Fibroblast of skin of left quadriceps (primary cell): ENCODE measurements at places on chromosomes 4 and X.

- no peak for DNase-seq
Measured at GRCh38 chr4:166924424-166924823, 309.9 kb downstream of the SPOCK3 start.

GRCh38 chr4:85684676-85685075 lies 209.7 kb downstream of the ARHGAP24 start:
- no peak for DNase-seq

- no peak for DNase-seq
Measured at GRCh38 chrX:118504581-118504980, 9.0 kb downstream of the DOCK11 start.

DNA sequence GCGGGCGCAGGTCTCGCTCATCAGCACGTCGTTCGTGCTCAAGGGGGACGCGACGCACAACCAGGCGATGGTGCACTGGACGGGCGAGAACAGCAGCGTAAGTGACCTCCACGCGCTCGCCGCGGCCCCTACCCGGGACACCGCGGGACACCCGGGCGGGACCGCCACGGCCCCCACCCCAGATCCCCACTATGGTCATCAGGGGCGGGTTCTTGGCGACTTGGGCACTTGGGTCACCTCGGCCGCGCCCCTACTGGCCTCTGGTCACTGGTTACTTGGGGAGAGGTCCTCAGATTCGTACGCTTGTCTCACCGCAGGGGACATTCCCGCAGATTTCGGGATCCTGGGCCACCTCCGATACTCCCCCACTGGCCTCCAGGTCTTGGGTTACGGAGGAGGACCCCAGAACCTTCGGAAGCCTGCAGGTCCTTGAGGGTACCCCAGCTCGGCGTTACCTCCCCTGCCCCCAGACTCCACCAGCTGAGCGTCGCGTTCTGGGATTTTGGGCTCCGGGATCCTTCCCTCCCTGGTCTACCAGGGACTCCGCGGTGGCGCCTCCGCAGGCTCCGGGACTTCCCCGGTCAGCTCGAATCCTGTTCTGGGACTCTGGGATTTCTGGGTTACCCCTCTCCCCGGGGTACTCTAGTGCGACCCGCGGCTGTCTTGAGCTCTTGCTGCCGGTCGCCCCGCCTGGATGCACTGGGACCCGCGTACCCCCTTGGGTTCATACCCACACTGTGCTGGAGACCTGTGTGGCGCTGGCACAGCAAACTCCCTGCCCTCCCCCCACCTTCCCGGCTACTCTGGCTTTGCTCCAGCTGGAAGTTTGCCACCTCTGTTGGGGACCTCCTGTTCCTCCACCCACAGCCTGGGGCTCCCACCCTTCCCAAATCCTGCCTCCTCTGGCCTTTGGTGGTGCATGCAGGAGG lies 956 bp downstream of the SORCS2 start:
- DNase-seq = no peak

- DNase-seq = no peak
Measured at GRCh38 chrX:97854086-97854485, 970.4 kb downstream of the RPA4 start.

DNA sequence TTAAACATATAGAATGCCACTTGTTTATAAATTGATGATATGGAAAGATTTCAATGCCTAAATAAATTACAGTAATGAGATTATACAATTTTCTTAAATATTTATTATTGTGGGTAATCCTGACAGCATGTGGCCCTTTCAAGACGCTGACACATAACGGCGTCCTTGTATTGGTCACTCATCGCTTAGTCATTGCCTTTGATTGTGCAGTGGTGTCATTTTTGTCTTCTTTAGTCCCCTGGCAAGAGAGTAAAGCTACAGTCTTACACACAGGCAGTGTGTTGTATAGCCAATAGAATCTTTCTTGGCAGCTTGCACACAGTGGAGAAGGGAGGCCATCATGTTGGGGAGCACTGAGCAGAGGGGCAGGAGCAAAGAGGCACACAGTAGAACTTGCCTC lies 361.8 kb upstream of the GALNT7 start:
- DNase-seq = no peak

DNA sequence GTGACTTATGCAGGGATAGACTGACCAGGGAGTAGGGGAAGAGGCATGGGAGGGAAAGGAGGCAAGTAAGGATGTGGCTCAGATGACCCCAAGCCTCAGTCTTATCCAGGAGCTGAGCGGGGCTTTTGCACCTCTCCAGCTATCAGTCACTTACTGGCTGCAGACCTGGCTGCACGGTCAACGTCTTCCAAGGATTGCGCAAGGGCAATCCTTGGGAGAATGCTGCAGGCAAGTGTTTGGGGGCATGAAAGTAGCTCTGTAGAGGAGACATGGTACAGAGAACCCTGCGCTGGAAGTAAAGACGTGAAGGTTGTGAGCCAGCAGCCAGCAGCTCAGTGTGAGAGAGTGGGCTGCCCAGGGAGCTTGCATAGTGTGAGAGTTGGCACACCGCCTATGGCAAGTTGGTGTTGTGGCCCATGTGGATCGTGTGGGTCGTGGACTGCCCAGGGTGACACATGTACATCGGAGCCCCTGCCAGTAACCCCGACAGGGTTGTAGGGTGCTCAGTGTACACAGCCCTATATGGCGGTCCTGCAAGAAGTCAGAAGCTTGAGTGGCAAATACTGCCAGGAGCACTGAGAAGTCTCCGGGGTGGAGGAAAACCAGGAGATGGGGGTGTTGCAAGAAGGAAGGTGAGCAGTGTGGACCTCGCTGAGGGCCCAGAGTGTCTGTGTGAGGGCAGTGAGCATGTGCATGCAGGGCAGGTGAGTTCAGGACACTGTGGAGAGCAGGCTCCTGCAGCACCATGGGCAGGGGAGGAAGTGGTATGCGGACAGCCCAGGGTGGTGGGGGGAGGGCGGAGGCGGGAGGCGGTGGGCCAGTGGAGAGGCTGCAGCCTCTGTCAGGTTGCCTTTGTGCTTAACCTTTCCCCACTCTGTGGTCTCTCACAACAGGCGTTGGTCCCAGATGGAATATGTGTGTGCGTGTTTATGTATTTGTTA lies 50.9 kb downstream of the KIT start:
- no peak for DNase-seq

DNA sequence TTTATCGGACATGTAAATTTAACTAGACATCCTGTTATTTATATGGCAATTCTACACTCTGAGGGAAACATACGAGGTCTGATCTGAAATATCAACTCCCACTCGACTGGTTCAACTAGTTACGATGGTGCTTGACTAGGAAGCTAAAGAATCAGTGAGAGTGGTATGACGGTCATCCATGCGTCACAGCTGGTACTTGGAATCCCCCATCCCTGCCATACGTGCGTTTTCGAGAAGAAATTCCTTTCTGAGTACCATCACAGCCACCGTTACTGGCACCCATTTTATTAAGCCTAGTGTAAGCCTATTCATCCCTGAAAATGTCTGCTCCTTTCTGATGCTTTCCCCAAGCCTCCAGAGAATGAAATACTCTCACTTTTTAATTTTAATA lies 695 bp upstream of the PIGA start:
- DNase-seq = no peak

DNA sequence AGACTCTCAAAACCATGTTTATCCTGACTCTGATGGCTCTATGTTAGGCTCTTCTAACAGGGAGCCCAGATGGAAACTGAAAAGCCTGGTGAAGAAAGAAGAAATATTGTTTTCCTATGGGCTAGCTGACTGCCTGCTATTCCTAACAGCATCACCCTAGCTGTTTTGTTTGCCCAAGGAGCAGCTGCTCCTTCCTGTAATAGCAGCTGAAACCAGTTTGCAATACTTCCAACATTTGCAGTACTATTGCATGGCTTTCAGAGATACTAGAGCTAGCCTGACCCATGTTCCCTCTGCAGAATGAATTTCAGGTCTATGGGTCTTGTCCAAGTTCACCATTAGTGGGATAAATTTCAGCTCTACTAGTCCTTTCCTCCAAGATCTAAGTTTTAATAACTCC lies 495.2 kb downstream of the INPP4B start:
- no peak for DNase-seq

DNA sequence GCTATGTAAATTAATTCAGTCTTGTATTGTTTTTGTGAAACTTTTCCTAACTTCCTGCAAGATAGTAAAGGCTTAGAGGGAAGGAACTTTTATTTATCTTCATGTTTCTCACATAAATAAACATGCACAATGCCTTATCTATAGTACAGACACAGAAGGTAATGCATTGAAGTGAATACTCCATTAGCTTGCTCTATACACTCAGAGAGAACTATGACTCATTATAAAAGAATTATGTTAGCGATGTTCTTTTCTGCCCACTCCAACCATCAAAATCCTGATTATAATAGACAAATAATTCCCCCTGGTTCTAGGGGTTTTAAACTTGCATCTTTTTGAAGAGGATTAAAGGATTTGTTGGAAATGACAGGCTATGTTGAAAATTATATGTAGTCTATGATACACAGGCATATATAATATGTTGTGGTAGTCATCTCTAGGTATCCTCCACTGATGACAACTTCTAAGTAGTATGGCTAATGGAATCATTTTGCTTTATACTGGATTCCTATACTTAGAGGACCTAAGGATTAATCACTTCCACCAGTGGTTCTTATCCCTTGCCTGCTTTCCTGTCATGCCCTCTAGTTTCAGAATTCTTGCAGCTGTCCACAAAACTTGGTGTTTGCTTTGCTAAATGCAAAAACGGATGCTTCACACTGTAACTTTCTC lies 115.7 kb downstream of the NDST4 start:
- DNase-seq = no peak
